ENCODE measurements at places on chromosomes 12 and 14. TPM values are rescaled to one million over a fixed set of nuclear protein-coding genes. Genes with fewer than 3 reads are reported as not detected.

DNA sequence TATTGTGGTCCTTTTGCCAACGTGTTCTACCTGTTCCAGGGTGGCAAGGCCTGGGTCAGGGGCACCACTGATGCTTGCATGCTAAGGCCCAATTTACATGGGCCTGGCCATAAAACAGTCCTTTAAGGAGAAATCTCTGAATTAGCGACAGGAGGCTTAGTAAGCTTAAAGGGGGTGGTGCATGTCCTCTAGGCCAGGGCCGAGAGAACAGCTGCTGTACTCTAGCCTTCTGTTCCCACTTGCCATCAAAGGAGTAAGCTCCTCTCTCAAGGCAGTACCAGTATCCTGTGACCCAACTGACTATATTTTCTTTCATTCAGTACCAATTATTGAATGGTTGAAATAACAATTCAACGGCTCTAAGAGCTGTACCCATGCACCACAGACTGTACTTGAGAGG lies 67.7 kb upstream of the ZDHHC17 start:
- no peak for DNase-seq

DNA sequence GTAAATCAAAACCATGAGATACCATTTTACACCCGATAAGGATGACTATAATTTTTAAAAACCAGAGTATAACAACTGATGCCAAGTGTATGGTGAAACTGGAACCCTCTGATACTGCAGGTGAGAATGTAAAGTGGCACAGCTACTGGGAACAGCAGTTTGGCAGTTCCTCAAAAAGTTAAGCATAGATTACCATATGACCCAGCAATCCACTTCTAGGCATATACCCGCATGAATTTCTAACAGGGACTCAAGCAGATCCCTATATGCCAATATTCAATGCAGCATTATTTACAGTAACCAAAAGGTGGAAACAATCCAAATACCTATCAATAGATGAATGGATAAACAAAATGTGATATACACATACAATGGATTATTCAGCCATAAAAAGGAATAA lies 57.4 kb downstream of the BAZ1A start:
- DNase-seq = no peak

The SLC22A17 gene
- 10.6 TPM for polyA plus RNA-seq

The EIF2S3B gene
- polyA plus RNA-seq = 1.2 TPM
